Small intestine (tissue), 16 donors: ENCODE measurements at places on chromosomes 2 and 18. TPM values are rescaled to one million over a fixed set of nuclear protein-coding genes. Genes with fewer than 3 reads are reported as not detected.

GRCh38 chr2:239700686-239701345 is 300.0 kb upstream of the HDAC4 start:
- no peak for DNase-seq

DNA sequence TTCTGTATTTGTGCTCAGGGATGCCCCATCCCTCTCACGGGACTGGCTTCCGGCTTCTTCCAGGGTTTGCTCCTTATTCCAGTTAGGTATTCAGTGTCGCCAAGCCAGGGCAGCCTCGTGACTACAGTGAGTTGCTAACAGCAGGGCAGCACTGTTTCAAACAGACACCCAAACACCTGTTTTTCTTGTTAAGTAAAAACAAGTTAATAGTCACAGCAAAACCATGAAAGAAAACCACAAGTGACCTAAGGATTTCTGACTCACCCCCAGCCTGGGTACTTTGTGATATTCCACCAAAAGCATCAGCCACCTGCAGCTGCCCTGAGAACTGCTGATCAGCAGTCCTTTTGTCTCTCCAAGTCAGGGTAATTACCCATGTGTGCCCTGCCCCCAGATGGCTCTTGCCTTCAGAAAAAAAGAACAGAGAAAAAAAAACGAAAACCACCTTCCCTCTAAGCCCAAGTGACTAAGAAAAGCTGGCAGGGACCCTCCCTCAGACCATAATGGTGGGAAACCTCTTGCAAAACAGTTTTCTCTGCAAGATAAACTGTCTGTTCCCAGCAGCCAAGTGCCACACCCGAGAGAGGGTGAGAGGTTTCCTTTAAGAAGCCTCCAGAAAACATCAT is 178.2 kb downstream of the ANAPC1 start:
- DNase-seq, result no peak

GRCh38 chr2:235924675-235925063 is 243.5 kb downstream of the GBX2 start:
- no peak for DNase-seq

GRCh38 chr2:181223234-181223633 is 234.0 kb upstream of the ITGA4 start:
- no peak for DNase-seq

GRCh38 chr2:196159221-196159892 is 12.0 kb downstream of the STK17B start:
- no peak for DNase-seq

- no peak for DNase-seq
Observed at GRCh38 chr2:111688482-111688881, 195.5 kb downstream of the ANAPC1 start.

- no peak for DNase-seq
Observed at GRCh38 chr2:12597610-12598009, 119.1 kb upstream of the TRIB2 start.

DNA sequence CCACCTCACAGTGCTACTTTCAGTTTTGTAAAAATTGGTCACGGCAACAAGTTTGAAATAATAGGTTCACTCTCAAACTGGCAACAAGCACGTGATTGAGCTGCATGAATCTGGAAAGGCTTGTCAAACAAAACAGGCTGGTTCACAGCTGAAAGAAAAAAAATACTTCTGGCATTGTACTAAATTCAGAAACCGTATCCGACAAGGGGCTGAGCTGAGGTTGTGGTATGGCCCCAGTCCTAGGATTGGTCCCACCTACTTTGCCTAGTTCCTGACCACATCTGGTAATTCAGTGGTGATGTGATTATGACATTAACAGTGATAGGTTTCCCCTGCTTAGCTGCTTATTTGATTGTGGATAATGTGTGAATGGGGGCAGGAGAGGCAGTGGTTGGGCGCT is 326.5 kb upstream of the THUMPD2 start:
- no peak for DNase-seq

GRCh38 chr2:221337957-221338685 is 234.0 kb downstream of the EPHA4 start:
- DNase-seq, result no peak

- no peak for DNase-seq
Observed at GRCh38 chr18:28574175-28574574, 397.2 kb upstream of the CDH2 start.

Gene FRZB
- 2.5 TPM for polyA plus RNA-seq

Gene BAZ2B
- polyA plus RNA-seq, result 53.2 TPM

Gene TOGARAM2
- under 0.01 TPM for polyA plus RNA-seq
